ENCODE measurements at places on chromosomes 2 and 18.

GRCh38 chr2:205932861-205933260 lies 153.1 kb downstream of the INO80D start:
- no peak for DNase-seq

DNA sequence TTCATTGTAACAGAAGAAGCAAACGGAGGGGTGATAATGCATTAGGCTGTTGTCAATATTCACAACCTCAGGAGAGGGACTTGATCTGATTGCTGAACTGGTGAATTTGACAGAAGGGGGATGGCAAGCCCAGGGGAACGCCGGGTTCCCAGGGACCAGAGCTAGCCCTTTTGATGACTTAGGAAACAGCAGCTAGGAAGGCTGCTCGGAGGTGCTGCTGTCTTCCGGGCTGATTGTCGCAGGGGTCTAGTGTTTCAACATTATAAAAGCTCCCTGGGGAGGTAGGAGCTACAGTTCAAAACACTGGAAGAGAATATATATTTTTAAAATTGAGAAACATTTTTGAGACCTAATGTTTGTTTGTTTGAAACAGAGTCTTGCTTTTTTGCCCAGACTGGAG lies 47.3 kb downstream of the CD8B2 start:
- DNase-seq = no peak

GRCh38 chr2:50856016-50856541 lies 175.9 kb downstream of the NRXN1 start:
- no peak for DNase-seq

- DNase-seq = no peak
These were observed 325.3 kb downstream of the ZNF516 start for GRCh38 chr18:76169733-76170132.

- no peak for DNase-seq
These were observed 84.9 kb upstream of the EPB41L3 start for GRCh38 chr18:5628512-5629255.

GRCh38 chr2:43708178-43708577 lies 31.9 kb upstream of the C1GALT1C1L start:
- DNase-seq = no peak

GRCh38 chr2:113184531-113185230 lies 10.9 kb downstream of the PSD4 start:
- DNase-seq = no peak

DNA sequence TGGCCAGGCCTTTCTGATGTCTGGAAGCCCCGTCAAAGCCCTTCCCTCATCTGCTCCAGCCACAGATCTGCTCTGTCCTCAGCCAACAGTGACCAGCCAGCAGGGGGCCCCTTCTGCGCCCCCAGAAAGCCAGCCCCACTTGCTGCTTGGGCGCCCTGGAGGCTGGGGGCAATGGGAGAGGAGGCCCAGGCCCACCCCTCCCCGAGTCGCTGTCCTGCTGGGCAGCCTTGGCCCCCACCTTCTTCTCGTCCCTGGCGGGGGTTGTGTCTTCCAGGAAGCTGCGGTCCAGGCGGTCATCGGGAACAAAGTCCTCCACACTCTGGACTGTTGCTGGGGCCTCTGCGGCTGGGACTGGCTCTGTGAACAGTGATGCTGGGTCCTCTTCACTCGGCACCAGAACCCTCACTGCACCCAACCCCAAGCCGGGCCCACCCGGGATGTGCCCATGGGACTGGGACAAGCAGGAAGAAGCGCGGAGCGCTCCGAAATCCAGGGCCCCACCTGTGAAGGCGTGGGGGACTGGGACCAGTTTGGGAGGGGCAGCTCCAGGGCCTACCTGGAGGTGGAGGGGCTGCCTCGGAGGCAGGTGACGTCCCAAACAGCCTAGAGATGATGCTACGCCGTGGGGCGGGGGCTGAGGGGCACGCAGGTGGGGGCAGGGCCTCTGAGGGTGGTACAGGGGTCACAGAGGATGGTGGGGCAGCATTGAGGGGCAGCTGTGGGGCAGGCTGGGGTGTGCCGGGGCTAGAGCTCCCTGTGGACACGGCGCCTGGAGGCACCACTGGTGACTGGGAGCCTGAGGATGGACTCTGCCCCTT lies 257.6 kb downstream of the ANKRD30B start:
- no peak for DNase-seq

- no peak for DNase-seq
These were observed 5.2 kb downstream of the COPS8 start for GRCh38 chr2:237090906-237091305.

- no peak for DNase-seq
These were observed 315.1 kb downstream of the NR4A2 start for GRCh38 chr2:156017341-156017885.

DNA sequence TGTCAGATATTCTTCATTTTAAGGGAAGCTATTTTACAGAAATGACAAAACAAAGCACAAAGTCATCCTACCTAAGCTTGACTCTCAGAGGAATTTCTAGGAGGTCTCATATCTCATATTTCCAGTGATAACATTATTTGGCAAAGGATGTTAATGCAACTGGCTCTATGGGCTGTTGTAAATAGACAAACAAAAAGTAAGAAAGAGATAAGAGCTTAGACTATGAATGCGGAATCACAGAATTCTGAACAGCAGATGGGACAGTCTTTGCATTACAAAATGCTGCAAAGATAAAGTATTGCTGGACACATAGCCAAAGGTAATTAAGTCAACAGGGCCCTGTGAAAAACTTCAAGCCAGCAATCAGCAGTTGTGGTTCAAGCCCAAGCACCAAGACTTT lies 23.9 kb downstream of the PIAS2 start:
- DNase-seq = no peak

GRCh38 chr18:22420652-22421051 lies 2.9 kb upstream of the CTAGE1 start:
- no peak for DNase-seq

- DNase-seq = no peak
These were observed 77.1 kb downstream of the SPATS2L start for GRCh38 chr2:200383380-200384110.

- no peak for DNase-seq
These were observed 1.8 kb downstream of the PPP1R7 start for GRCh38 chr2:241151934-241152660.

GRCh38 chr2:52390651-52391050 lies 1358.7 kb upstream of the NRXN1 start:
- DNase-seq = no peak

DNA sequence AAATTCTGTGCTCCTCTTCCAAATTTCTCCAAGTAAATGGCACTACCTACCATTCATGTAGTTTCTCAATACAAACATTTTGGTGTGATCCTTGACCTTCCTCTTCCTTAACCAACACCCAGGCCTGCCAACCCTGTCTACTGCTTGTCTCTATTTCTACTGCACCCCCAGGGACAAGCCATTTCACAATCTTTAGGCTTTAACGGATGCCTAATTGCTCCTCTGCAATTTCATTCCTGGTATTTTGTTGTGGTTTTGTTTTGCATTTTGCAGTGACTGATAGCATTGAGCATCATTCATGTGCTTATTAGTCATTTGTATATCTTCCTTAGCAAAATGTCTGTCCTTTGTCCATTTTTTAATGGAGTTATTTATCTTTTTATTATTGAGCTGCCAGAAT lies 10.0 kb downstream of the FAP start:
- peak; percentile 48 for DNase-seq

GRCh38 chr2:218733171-218734021 lies 22.8 kb downstream of the TTLL4 start:
- no peak for DNase-seq

GRCh38 chr2:48173141-48173540 lies 266.8 kb upstream of the FBXO11 start:
- DNase-seq = no peak

DNA sequence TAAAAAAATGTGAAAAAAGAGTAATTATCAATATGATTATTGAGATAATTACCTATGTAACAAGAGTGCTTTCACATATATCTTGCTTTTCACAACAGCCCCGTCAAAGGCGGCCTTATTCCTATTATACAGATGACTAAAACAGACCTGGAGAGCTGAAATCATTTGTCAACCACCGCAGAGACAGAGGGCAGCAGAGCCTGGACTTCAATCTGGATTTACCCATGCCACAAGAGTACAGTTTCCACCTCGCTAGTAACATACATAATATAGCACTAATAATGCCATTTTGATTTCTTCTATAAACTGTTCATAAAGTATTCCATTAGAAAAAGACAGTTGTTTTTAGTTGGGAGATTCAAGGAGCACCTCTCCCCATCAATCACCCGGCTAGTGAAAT lies 121.8 kb downstream of the EPB41L3 start:
- no peak for DNase-seq

DNA sequence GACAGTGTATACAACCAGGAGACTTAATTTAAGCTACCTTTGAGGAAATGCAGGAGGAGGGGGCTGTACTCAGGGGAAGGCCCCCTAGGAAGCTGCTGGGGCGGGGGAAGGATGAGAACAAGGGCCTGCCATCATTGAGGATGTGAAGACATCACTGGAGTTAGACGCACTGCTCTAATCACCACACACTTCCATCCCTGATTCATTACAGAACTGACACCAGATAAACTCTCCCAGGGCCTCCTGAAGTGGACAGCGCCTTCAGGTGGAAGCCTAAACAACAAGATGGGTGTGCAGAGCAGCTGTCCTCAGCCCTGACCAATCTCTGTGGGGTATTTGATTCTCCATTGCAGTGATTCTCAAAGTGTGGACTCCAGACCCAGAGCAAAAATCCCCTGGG lies 30.6 kb upstream of the SLC35G4 start:
- DNase-seq = no peak

GRCh38 chr2:65281627-65282351 lies 54.2 kb downstream of the ACTR2 start:
- no peak for DNase-seq

DNA sequence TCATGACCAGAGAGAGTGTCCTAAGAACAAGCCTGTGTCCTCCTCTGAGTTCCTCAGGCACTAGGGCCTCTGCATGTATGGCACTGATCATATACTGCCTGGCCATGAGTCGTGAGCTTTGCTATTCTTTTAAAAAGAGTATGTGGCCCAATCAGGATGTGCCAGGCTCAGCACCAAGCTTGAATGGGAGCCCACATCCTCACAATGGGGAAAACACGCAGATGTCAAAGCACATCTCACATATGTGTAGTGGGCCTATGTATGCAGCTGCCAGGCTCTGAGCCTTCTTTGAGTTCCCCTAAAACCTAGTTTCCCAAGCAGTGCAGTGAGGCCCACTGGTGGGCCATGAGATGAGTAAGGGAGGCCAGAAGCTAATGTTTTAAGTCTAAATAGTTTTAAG lies 69.9 kb upstream of the SLC1A4 start:
- no peak for DNase-seq

DNA sequence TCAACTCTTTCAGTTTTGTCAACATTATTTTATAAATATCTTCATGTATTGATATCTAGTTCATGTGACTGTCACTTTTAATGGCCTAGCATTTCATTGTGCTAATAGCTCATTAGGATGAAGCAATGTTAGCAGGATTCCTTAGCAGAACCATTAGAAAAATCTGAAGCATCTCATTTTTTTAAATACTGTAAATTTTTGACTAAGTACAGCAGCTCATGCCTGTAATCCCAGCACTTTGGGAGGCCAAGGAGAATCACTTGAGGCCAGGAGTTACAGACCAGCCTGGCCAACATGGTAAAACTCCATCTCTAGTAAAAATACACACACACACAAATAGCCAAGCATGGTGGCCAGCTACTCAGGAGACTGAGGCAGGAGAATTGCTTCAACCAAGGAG lies 15.6 kb upstream of the ANTXR1 start:
- no peak for DNase-seq

GRCh38 chr2:152071092-152071491 lies 27.8 kb downstream of the CACNB4 start:
- DNase-seq = no peak

DNA sequence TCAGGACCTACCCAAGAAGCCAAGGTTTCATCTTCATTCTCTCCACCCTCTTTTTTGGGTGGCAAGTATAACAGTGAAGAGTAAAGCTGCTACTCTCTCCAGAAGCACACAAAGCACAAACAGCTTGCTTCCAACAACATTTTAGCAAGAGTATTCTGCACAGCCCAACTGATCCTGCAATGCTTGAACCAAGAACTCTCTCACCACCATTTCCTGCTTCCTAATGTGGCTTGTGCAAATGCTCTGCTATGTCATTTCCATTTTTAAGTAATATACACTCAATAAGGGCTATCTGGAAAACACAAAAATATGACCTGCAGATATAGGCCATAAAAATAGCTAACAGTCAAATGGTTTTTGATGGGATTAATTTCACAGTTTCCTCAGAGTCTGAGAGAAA lies 24.1 kb upstream of the IHH start:
- no peak for DNase-seq

DNA sequence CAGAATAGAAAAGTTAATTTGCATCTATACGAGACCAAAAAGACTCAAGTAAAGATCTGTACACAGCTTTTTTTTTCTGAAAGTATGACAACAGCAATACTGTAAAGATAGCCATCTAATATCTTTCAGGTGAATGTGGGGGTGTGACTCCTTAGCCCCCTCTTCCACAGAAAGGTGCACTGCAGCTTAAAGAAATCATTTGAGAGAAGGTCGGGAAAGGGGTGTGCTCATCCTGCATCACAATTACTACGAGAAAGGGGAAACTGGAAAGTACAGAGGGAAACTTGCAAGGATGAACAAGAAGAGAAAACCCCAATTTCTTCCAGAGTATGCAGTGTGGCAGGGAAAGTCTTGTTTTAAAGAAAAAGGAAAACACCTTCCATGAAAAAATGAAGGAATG lies 255.6 kb downstream of the CCDC178 start:
- no peak for DNase-seq

GRCh38 chr2:143823876-143824275 lies 694.7 kb downstream of the ARHGAP15 start:
- DNase-seq = no peak

- no peak for DNase-seq
These were observed 26.0 kb upstream of the RPL31 start for GRCh38 chr2:100976061-100976460.

DNA sequence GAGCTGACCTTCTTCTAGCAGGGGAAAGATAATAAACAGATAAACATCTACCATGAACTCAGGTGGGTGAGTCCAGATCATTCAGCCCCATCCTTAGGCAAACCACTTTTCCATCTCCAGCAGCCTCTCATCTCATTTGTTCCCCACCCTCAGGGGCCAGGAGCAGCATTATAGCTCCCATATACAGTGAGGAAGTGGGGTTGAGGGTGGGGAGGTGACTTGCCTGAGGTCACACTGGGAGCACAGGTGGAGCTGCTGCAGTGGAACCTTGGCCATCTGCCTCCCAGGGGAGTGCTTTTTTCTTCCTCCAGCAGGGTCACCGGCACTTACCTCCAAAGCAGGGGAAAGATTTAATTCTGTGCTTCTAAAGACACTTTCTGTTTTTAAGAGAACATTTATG lies 212.5 kb upstream of the SMAD2 start:
- no peak for DNase-seq

GRCh38 chr2:104862058-104862941 lies 8.4 kb downstream of the POU3F3 start:
- DNase-seq = no peak

All from BJ (cell line).